ENCODE measurements at places on chromosomes 4 and X.

- DNase-seq = no peak
Measured at GRCh38 chr4:26420913-26421312, 69.4 kb downstream of the CCKAR start.

GRCh38 chr4:143458966-143459365 lies 54.5 kb upstream of the SMARCA5 start:
- no peak for DNase-seq

DNA sequence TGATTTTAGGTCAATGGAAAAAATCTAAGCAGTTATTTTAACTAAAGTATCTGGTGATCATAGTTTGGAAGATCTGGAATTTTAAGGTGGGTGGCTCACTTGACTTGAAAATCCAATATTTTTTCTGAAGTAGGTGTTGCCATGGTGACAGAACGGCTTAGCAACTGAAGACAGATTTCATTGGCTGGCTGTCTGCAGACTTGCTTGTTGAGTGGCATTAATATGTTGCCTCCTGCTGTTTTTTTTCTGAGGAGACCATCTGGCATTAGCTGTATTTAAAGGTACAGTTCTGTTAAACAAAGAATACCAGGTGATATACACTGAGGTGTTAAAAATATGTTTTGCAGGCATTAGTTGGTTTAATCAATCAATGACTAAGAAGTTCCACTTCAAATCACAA lies 19.8 kb downstream of the CPE start:
- no peak for DNase-seq

GRCh38 chr4:110550260-110550659 lies 72.6 kb downstream of the PITX2 start:
- DNase-seq = no peak

- DNase-seq = no peak
Measured at GRCh38 chrX:22365460-22365859, 92.7 kb downstream of the CBLL2 start.

DNA sequence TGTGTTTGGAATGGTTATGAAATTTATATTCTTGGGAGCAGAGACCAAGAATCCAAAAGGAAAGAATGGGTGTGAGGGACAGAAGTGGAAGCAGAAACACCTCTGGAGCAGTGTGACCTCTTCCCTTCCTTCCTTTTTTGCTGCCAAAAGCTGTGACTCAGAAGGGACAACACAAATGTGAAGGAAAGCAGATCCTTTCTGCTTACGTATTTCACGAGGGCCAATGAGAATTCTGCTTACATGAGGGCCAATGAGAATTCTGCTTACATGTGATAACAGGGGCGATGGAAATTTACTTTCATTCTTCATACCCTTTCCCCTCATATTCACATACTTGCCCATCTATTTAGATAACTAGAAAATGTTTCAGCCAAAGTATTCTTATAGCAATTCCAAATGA lies 404.6 kb downstream of the PRDM5 start:
- no peak for DNase-seq

DNA sequence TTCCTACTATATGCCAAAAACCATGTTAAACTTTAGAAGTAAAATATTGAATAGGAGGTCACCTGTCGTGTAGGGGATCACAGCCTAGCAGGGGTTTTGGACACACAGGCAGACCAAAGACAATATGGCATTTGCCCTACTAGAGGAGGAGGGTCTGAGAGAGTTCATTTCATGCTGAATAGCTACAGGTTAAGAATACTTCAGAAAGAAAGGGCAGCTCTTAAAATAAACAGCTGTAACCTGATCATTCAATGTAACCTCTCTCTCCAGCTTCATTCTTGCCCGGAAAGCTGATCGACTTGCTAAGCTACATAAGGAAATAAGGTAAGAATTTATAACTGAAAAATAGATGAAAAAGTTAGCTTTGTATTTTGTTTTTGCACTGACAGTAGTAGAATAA lies 79.9 kb downstream of the MAOA start:
- DNase-seq = no peak

GRCh38 chr4:26071688-26072087 lies 157.7 kb downstream of the SMIM20 start:
- DNase-seq = no peak

DNA sequence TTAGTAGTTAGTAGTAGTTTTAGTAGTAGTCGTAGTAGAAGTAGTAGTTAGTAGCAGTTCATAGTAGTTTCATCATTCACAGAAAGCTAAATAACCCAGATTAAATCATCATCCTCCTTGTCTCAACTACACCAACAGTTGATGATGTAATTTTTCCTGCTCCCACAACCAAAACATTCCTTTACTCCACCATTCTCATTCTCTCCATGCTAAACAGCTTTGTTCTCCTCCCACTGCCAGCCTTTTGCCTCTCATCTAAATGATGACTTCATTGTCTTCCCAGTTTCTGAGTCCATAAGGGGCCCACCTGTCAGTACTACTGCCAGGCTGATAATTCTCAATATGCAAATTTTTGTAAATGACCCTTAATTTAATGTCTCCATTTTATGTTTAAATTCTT lies 68.9 kb downstream of the ARHGAP24 start:
- DNase-seq = no peak

DNA sequence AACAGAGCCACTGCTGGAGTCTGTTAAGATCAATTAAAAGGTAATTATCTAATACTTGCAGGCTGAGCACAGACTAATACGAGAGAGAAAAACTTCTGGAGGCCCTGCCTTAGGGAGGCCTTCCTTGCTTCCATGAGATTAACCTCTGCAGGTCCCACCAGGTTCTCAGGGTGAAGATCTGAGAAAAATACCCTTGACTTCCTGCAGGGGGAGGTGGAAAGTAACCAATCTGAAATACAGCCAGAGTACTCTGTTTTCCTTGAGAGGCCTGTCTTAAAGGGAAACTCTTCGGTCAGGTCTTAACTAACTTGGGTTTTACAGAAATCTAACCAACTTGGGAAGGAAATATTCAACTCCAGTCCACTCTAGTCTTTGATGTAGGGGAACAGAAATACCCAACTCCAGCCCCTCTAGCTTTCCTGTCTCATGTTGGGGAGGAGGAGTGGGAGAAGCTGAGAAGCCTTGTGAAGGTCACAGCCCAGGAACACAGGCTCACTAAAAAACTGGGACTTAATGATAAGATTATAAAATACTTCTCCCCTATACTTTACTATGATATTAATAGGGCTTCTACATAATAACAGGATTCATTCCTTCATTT lies 77.1 kb downstream of the TBCK start:
- no peak for DNase-seq

GRCh38 chr4:45241976-45242375 lies 515.6 kb upstream of the GNPDA2 start:
- DNase-seq = no peak

DNA sequence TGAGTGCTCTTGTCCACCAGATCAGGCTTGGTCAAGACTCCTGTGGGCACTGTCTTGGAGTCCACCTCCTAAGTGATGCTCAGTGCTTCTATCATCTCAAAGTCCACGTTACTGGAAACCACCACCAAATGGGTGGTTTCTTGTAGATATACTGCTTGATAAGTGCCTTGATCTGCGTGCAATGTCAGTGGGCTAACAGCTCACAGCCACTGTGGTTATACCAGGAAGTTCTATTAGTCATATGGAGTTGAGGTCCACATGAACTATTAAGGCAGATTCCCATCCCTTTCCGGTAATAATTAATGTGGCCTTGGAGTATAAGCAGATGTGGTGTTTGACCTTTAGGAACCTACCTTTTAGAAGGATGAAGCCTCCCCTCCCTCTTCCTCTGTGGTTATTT lies 161.9 kb downstream of the ZNF518B start:
- DNase-seq = no peak

- DNase-seq = no peak
Measured at GRCh38 chr4:79201971-79202370, 123.9 kb downstream of the NAA11 start.

GRCh38 chr4:153547520-153547919 lies 81.4 kb downstream of the TMEM131L start:
- no peak for DNase-seq

- no peak for DNase-seq
Measured at GRCh38 chr4:124867536-124867935, 155.0 kb upstream of the ANKRD50 start.

DNA sequence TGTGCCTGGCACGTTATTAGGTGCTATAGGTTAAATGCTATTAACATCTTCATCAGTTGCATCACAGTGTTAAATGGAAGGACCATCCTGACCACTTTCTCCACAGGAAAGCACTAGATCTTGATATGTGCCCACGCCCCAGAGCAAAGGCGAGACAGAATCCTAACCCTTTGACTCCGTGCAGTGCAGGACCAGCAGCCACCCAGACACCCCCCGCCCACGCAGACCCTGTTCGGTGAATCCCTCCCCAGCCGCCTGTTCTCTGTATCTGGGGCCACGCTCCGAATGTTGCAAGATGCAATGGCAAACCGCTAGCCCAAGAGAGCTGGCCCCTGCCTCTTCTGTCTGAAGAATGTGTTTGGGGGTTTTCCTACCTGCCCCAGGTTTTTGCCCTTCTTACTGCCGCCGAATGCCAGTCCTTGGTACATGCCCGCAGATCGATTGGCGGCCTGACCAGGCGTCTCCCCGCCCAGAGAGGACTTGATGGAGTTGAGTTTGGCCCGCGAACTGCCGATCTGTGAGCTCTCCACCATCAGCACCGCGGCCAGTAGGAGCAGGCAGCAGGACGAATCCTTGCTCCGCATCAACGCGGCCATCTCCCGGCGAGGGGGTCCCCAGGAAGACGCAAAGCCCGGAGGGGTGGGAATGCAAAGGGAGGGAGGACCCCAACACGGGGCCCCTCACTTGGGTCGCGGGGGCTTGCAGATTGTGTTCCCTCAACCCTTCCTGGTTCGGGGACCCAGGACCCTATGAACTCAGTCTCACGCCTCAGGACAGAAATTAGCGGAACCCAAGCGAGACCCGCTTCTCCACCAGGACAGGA lies 906 bp downstream of the DKK2 start:
- no peak for DNase-seq

DNA sequence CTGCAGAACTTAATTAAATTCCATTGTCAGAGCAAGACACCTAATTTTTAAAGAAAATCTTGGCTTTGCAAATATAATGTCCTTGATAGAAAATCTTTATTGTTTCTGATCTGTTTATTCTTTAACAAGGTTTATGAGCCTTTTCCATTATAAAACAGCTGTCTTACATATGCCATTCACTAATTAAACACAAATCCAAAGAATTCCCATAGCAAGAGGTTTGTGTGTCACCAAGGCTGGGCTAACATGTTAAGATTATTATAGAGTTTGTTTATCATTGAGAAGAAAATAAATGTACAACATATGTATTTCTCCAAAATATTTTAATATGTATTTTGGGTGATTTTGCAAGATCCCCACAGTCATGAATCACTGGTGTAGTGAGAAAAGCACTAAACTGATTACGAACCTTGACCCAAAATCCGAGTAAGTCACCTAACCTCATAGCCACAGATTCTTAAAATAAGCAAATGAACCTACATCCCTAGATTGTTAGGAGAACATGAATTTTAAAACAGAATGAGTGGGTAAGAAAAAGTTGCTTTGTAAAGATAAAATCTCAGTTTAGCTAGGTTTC lies 694.8 kb upstream of the INTU start:
- DNase-seq = no peak

DNA sequence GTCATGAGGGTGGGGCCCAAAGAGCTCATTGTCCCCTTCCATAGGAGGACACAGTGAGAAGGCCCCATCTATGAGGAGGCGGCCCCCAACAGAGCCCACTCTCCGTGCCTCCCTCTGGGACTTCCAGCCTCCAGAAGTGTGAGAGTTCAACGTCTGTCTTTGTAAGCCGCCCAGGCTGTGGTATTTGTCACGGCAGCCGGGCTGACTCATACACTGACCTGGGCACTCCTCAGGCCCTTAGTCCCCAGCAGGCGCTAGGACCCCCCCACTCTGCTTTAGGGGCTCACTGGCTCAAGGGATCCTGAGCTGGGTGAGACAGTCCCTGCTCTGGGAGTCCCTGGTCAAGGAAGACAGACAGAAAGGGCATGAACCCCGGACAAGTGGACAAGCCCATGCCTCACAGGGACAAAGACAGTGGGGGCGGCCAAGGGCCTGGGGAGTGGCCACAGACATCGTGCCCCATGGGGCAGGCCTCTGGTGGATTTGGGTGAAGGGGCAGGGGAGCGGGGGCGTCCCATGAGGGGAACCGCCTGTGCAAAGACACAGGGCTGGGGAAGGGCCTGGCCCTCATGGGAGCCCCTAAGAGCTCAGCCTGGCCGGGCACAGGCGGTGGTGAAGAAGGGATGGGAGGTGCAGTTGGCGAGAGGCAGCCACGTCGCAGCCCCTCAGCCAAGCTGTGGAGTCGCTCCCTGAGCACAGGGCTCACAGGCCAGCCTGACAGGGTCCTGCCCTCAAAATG lies 21.5 kb downstream of the ABLIM2 start:
- no peak for DNase-seq

- no peak for DNase-seq
Measured at GRCh38 chr4:53899586-53900270, 164.7 kb downstream of the CHIC2 start.

GRCh38 chrX:79375340-79375739 lies 8.2 kb upstream of the ITM2A start:
- no peak for DNase-seq

DNA sequence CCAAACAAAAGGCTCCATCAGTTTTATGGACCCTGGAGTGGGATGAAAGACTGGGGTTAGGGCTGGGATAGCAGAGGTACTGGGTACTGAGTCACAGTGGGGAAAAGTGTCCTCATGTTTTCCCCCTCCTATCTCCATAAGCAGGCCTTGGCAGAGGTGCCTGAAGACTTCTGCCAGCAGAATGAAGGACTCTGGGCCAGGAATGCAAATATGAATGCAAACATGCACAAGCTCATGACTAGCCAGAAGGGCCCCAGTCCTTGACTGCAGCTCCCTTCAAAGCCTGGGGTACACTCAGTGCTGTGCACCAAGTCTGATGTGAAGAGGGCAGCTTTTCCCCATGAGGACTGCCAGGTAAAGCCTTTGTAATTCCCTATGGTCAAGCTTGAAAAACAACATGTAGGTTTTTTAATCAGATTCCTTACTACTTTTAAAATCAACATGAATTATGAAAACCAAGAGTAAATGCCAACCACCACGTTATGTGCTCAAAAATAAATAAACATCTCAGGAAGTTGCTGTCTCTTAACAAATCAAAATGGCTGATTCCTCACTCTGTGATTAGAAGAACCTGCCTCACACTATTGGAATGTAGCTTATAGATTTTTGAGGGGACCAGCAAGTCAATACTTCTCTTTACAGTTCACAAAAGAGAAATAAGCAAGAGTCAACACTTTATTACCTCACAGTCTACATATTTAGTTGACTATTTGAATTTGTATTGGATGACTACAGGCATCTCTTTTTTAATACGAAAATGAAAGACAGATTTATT lies 1512.0 kb downstream of the ARAP2 start:
- DNase-seq = no peak

GRCh38 chr4:76235915-76236314 lies 15.6 kb upstream of the FAM47E start:
- DNase-seq = no peak

DNA sequence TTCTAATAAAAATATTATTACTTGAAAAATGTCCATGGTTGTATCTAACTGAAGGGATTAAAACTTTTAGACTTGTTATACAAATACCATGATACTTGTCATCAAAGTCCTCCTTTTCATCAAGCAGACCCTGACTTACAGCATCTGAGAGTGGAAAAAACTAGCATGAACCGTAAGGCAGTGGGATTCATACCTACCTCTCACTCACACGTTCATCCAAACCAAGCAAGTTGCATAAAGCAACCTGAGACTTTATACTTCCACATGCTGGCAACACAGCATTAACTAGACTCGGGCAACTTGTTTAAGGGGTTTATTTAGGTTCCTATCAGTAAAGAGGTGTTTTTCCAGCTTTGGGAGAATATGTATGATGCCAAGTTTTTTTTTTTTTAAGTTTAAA lies 22.6 kb upstream of the TLR7 start:
- no peak for DNase-seq

- DNase-seq = no peak
Measured at GRCh38 chr4:25172961-25173915, 13.0 kb upstream of the SEPSECS start.

Data from naive thymus-derived CD8-positive, alpha-beta T cell (primary cell).